ENCODE measurements at places on chromosomes 6 and 20.

- no peak for DNase-seq
Measured at GRCh38 chr6:63529498-63529897, 42.8 kb upstream of the LOC128125822 start.

GRCh38 chr20:61659994-61660346 is 405.7 kb downstream of the TAF4 start:
- DNase-seq, result no peak

- DNase-seq, result no peak
Measured at GRCh38 chr6:114897536-114897935, 554.7 kb upstream of the HS3ST5 start.

- DNase-seq, result no peak
Measured at GRCh38 chr6:19554356-19555225, 282.6 kb upstream of the ID4 start.

DNA sequence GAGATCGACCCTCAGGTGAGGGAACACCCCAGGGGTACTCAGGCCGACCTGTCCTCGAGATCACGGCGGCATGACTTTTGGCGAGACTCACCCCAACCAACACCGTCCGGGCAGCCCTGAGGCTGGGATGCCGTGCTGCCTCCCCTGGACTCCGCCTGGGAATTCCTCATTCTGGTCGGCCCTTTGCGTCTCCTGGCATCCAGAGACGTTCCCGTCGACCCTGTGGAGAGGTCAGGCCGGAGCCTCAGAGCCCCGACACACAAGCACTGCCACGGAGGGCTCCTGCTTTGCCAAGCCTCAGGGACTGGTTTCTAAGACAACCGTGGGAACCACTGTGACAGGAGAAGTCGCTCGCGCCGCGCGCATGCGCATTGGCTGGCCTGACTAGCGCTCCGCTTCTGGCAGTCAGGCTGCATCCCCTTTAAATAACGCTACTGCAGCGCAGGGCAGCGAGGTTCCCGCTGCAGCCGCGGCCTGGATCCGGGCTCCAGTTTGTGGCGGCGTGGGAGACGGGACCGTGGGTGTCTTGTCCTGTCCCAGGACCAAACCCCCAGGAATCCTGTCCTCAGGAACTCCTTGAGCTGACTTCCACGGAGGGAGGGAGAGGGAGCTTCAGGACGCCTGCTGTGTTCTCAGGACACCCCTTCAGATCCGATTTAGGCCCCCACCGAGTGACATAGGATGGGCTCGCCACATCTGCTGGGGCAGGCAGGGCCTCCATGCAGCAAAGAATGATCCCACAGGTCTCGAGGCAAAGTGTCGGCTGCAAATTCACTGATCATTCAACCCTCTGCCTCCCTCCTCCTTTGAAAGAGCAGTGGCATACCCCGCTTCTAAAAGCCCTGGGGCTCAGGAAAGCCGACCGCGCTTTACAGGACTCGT is 163.2 kb upstream of the ZNF337 start:
- DNase-seq, result peak; percentile 40

- DNase-seq, result no peak
Measured at GRCh38 chr6:113380591-113380990, 476.6 kb upstream of the MARCKS start.

DNA sequence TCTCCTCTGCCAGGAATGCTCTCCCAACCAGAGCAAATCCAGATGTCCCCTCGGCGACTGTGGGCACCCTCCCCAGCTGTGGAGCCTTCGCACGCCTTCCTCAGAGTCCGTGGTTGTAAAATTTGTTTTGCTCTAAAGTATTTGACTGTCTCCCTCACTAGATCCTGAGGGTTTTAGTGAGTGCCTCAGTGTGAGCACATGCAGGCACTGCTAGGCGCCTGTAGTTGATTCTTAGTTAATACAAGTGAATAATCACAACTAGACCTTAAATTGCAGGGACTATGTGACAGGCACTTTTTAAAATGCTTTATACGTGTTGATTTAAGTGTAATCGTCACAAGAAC is 680 bp upstream of the MTCH1 start:
- no peak for DNase-seq

DNA sequence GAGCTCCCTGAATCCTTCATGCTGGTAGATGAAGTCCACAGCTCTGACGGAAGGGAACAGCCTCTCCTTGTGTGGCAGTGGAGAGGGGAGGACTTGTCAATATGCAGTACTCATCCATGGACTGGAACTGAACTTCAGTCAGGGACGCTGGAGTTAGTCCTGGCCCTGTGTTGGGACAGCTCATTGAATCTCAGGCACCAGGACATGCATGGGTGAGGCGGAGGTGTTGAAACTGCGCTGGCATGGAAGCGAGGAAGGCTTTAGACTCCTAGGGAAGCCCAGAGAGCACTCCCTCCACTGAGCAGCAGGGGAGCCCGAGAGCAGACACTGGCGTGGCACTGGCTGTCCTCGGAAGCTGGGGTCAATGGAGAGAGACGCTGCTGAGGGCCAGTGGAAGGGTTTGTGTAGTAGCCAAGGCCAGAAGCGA is 161.3 kb upstream of the GGTLC1 start:
- peak; percentile 24 for DNase-seq

- no peak for DNase-seq
Measured at GRCh38 chr20:6802227-6802626, 34.7 kb downstream of the BMP2 start.

- no peak for DNase-seq
Measured at GRCh38 chr6:24900917-24901697, 34.7 kb downstream of the RIPOR2 start.

DNA sequence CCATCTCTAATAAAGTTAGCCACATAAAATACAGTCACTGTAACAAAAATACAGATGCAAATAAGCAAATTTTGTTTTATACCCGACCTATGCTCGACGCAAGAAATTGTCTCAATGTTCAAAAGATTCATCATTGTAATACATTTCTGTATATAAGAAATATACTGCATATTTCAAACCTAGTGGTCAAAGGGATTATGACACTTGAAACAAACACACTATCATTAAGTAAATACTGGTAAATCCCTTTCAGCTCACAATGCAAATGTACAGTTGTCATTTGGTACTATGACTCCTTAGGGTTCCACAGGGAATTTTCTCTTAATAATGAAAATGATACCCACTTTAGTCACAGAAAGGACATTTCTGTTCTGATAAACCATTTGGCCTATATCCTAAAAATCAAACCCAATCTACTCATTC is 2.2 kb downstream of the HIVEP2 start:
- peak; percentile 70 for DNase-seq

- no peak for DNase-seq
Measured at GRCh38 chr6:2285510-2285909, 40.1 kb upstream of the GMDS start.

- DNase-seq, result peak; percentile 72
Measured at GRCh38 chr20:44714701-44715498, at the start of gene CCN5. Gene CCN5 (plus strand): TSS chr20:44715369. CDS start chr20:44715391, 22 bp downstream.

DNA sequence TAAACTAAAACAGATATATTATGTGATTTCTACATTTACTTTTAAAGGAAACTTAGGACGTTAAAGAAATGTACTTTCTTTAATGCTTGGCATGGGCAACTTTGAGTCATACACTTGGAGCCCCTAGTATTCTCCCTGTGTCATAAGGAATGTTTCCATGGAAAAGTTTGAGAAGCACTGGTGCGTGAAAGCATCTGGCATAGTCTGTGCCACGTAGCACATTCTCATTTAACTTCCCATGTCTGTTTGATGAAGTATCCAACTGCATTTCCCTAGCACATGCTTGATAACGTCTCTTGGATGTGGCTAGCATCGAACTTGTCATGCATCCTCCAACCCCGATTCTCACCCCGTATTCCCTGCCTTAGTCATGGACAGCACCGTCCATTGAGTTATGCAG is 172.0 kb downstream of the TBC1D7 start:
- no peak for DNase-seq

DNA sequence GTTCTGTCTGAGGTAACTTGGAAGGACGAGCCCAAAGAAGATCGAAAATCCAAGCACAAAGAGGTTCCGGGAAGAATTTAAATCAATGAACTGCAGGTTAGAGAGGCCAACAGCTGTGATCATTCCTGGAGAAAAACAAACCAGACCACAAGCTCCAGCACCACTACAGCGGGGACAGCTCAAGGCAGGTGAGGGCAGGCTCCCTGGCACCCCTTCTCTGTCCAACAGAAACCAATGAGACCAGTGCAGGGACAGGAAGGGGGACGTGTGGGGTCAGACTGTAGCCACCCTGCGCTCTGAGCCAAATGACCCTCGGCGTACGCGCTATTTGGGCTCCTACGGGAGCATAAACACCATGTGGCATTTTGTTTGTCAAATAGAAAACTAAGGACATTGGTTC is 139.3 kb downstream of the SLC23A2 start:
- no peak for DNase-seq

GRCh38 chr20:57787151-57787989 is 77.6 kb upstream of the PMEPA1 start:
- no peak for DNase-seq

GRCh38 chr20:49941456-49941855 is 5.3 kb downstream of the RNF114 start:
- DNase-seq, result no peak

GRCh38 chr20:34129518-34130162 is 17.6 kb upstream of the EIF2S2 start:
- DNase-seq, result peak; percentile 81

DNA sequence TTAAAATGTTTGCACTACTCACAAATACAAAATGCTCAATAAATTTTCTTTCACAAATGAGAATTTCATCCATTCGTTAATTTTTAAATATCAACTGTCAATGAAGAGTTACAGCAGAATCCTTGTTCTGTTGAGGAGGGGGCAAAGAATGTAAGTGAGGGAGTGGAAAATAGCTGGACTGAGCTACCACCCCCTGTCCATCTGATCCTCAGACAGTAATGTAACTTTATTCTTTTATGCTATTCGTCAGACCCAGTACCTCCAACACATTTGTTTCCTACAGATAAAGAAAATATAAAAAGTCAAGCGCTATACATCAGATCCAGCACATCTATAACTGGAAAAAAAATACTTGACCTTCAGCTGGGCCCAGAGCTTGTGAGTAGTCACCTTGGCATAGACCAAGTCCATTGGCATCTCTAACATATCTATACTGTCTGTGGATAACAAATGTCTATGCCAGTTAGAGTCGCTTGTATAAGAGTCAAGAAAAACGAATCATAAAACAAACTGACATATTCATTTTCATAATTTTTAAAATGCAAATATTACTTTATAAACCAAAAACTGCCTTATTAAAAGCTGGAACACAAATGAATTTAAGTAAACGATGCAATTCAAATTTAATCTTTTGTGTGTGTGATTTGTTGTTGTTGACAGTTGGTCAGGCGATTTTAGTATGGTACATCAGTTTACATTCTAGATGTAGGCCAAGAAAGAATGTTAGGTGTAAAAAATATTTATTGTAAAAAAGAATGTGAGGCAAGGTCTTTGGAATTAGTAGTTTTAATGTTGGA is 57.2 kb upstream of the HFE start:
- DNase-seq, result no peak

DNA sequence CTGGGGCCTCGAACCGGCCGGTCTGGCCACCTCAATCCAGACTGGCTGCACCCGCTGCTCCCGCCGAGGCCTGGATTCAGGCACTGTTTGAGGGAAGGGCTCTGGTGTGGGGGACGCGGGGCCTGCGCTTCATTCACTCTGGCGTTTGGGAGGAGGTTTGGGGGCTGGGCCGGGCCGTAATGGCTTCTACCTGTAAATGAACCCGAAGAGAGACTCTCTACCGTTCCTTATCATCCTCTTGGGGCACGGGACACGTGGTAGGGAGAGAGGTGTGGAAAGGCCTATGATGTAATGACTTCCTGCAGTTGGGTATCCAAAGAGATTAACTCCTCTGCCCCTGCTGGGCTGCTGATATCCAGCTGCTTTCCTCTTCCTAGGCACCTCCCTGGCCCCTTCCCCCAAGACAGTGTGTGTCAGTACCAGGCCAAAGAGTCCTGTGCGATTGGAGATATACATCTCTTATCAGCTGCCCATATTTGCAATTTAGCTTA is 1.8 kb downstream of the FOXO3 start:
- peak; percentile 70 for DNase-seq

DNA sequence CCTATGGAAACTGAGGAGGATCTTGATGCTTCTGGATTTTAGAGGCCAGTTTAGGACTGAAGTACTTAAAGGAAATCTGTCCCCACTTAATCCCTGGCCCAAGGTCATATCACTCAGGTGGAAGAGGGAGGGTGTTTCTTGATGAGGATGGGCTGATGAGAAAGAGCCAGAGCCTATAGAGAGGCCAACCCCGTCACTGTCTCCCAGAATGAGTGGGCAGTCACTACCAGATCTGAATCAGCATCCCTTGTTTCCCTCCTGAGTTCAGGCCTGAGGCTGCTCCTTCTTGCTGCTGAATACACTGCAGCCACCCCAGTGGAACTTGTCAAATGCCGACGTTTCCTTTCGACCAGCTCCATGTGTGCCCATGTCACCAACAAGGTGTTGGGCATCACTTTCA is 14.8 kb downstream of the ARMC12 start:
- no peak for DNase-seq

- DNase-seq, result peak; percentile 66
Measured at GRCh38 chr6:31203345-31203979, 33.0 kb upstream of the POU5F1 start.

- no peak for DNase-seq
Measured at GRCh38 chr20:36277546-36277945, 28.6 kb upstream of the DLGAP4 start.

DNA sequence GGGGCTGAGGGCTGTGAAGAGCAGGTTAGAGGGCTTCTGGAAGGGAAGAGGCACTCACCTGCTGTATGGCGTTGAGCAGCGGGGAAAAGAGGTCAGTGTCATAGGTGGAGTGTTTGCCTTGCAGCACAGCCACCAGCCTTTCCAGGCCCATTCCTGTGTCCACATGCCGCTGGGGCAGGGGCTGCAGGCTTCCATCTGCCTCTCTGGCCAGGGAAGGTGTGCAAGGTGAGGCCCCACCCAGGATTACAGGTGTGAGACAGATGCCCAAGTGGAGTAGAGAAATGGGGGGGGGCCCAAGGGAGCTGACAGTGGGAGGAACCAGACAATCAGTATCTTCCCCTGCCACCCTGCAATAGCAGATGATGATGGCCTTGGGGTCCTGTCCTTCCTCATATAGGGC is 2.9 kb downstream of the AARS2 start:
- no peak for DNase-seq

DNA sequence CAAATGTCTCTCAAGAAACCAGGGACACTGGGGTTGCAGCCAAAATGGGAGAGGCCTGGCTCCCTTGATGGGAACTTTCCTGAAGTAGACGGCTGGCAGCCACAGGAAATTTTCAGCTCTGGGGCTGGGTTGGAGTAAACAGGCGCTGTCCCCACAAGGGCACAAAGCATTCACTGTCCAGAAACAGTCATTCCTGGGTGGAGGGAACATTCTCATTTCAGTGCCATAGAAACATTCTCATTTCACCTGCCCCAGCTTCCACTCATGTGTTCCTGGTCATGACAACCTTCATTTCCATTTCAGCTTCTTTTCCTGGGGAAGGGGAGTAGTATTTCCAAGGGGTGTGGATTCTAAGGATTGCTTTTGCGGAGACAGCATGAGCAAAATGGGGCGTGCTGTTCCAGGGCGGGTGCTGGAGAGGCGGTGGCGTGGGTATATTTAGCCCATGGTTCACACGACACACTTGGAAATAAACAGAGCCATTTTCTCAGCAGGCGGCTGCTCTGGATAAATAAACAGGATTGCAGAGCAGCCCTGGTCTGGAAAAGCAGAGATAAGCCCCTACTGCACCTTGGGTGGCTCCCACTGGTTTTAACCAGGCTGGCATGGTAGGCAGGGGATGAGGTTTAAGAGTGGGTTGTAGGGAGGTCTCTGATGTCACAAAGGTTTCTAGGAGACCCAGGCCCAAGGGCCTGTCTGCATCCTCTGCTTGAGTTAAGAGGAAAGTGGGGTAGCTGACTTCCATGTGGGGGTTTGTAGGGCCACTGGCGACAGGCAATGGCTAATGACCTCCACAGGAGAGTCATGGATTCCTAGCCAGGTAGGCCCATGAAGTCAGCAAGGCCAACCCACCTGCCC is 32.9 kb downstream of the COX4I2 start:
- no peak for DNase-seq

GRCh38 chr6:124742971-124743370 is 219.3 kb upstream of the RNF217 start:
- DNase-seq, result no peak

Measured in lung microvascular endothelial cell (primary cell).